ENCODE measurements at places on chromosomes 3 and 15.
A peak's percentile ranks its signal among the peaks of the same experiment; 100 is the strongest.

DNA sequence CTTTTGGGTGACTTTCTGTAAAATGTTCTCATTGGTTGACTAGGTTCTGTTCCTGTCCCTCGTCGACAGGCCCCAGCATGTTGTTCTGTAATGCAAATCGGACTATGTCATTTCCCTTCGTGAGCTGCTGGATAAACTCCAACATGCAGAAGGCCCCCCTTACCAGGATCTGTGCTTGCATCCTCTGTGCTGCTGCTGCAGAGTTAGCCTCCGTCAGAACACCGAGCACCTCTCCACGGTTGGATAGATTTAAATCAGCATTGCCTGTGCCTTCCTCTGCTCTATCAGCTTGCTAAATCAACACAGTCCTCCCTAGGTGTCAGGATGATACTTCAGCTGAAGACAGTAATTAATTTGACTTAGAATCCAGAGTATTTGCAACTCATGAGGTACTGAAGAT is 12.7 kb upstream of the MINDY4B start:
- DNase-seq, result no peak

- DNase-seq, result no peak
Measured at GRCh38 chr3:46356276-46356675, 2.4 kb downstream of the CCR2 start.

- DNase-seq, result no peak
Measured at GRCh38 chr3:109430911-109431563, 93.7 kb upstream of the DPPA4 start.

DNA sequence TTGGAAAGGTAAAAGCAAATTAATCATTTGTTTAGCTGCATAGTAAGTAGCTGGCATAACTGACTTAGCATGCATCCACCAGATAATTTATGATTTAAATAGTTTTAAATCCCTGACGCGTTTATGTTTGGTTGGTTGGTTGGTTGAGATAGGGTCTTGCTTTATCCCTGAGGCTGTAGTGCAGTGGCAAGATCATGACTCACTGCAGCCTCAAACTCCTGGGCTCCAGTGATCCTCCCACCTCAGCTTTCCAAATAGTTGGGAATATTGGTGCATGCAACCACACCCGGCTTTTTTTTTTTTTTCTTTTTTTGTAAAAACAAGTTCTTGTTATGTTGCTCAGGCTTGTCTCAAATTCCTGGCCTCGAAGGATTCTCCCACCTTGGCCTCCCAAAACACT is 263.4 kb downstream of the MCTP2 start:
- DNase-seq, result no peak

DNA sequence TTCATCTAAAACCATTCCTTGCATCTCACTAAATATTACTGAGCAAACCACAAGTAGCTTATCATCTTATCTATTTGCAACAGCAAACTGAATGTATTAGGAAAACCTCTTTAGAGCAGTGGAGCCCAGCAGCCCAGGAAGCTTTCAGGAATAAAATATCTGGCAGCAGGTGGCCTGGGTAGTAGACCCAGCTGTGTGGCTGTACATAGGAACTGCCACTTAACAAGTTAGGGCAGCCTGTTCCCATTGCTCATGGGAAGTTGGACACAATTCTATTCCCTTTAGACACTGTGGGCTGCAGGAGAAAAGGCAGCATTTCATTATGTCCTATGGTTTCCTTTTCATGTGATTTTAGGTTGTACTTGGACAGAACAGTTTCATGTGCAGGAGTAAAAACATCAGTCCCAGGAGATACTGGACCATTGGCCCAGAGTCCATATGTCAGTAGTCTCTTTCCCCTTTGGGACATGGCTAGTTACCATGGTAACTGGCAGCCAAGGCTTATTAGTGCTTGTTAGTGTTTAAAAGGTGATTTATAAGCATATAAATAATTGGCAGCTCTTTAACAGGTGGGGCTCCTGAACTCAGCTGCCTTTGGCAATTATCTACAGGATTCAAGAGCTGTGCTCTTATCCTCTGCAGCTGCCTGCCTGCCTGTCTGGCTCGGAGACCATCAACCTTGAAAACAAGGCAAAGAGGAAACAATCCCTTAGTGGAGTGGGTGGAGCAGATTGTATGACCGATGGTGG is 28.9 kb upstream of the LSAMP start:
- no peak for DNase-seq

GRCh38 chr3:136819731-136820679 is 1.1 kb downstream of the SLC35G2 start:
- DNase-seq, result peak; percentile 2

GRCh38 chr3:46324036-46324435 is 29.9 kb upstream of the CCR2 start:
- no peak for DNase-seq

GRCh38 chr3:141864281-141864970 is 12.0 kb upstream of the ATP1B3 start:
- DNase-seq, result no peak

GRCh38 chr15:77870195-77871065 is 207.1 kb downstream of the TBC1D2B start:
- DNase-seq, result no peak
